ENCODE measurements at places on chromosomes 3 and 15. TPM values are rescaled to one million over a fixed set of nuclear protein-coding genes. Genes with fewer than 3 reads are reported as not detected.

The ARIH1 gene
- total RNA-seq: 79.2 TPM

The SLC28A1 gene
- total RNA-seq: 0.11 TPM

The WDR82 gene
- total RNA-seq: 70.2 TPM

The MINAR1 gene
- total RNA-seq: 4.9 TPM

The C3orf33 gene
- 5.6 TPM for total RNA-seq
